ENCODE measurements at places on chromosomes 1 and 21.

- no peak for DNase-seq
These were observed 82.8 kb downstream of the TNFSF18 start for GRCh38 chr1:172967936-172968335.

DNA sequence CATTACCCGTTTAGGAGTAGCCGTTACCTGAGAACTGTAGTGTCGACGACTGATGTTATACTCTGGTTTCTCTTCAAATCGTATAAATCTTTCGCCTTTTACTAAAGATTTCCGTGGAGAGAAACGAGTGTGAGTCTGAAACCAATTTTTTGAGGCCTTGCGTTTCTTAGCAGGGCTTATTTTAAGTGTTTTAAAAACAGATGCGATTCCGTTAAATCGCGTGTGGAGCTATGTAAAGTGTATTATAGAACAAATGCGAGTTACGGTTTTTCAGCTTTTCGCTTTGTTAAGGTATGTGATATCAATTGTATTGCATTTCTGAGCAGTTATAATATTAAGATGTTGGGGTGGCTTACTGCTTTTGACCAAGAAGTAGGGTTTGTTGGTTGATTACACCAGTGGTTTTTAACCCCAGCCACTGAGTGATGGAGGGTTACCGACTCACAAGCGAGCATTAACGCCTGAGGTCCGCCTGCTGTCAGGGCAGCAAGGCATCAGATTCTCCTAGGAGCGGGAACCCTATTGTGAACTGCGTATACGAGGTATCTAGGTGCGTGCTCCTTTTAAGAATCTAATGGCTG, 18.0 kb downstream of the KIAA2013 start:
- peak; percentile 96 for DNase-seq

GRCh38 chr1:61080413-61081143, 1.8 kb upstream of the NFIA start:
- no peak for DNase-seq

GRCh38 chr1:218383681-218384080, 38.5 kb downstream of the TGFB2 start:
- no peak for DNase-seq

- DNase-seq = peak; percentile 49
These were observed 64.3 kb downstream of the PRKAA2 start for GRCh38 chr1:56709269-56709880.

DNA sequence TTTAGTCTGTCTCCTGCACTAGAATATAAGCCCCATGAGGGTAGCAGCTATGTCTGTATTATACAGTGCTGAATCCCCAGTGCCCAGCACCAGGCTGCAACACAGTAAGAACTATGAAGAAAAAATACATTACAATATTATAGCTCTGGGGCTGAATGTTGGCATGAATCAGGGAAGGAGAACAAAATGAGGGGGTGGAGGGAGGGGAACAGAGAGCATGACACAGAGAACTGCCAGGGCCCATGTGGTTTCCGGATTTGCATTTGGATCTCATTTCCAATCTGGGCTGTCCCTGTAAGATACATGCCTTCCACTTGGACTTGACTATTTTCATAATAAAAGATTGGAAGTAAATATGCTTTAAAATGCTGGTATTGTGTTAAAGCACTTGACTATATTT, 35.8 kb downstream of the C1orf198 start:
- DNase-seq = no peak

GRCh38 chr1:104648269-104648691, 898.6 kb downstream of the AMY1C start:
- DNase-seq = peak; percentile 72

- DNase-seq = peak; percentile 80
These were observed 34.3 kb upstream of the PSMG1 start for GRCh38 chr21:39217356-39218081.

DNA sequence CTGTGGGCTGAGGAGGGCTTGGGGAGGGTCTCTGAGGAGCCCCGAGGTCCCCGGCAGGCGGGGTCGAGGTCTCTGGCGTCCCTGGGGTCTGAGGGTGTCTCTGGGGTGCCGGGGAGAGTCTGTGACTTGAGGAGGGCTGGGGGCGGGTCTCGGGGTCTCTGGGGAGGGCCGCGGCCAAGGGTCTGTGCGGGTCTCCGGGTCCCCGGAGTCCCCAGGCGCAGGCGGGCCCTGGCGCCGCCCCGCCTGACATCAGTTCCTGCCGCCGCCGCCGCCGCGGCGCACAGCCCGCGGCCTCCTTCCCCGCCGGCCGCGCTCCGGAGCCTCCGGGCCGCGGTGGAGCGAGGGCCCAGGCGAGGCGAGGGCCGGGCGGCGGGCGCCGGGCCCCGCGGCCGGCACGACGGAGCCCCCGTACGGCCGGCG, at the start of gene PLEKHM2:
Gene PLEKHM2, plus strand, starts transcription at position 279 of the 420 bp plus-strand sequence. CDS start 239 bp downstream, outside the sequence.
- DNase-seq = peak; percentile 22

DNA sequence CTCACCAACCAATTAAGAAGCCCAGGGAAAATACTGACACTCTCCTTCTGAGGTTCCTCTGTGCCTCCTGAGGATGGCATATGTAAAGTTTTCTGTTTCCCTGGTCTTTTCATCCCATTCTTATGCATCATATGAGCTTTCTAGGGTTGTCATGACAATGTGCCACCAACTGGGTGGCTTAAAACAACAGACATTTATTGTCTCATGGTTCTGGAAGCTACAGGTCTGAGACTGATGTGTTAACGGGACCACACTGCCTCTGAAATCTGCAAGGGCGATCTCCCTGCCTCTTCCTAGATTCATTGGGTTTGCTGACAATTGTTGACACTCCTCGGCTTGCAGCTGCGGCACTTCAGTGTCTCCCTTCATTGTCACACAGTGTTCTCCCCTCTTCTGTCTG, 308.4 kb downstream of the RGS7 start:
- DNase-seq = peak; percentile 56

DNA sequence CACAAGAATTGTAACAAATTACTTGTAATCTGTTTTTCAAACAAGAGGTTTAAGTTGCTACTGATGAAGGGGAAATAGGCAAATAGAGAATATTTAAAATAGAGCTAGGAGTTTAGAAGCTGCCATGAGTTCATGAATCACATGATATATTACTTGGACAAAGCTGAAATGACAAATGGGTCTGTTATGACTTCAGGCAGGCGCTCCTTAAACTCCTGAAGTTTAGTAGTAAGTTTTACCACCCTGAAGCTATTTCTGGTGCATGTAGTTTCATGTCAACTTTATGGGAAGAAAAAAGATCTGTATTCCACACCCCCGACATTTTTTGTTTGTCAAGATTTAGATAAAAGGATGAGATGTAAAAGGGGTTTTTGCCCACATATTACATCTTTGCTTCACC, 58.5 kb downstream of the PLA2G4A start:
- no peak for DNase-seq

DNA sequence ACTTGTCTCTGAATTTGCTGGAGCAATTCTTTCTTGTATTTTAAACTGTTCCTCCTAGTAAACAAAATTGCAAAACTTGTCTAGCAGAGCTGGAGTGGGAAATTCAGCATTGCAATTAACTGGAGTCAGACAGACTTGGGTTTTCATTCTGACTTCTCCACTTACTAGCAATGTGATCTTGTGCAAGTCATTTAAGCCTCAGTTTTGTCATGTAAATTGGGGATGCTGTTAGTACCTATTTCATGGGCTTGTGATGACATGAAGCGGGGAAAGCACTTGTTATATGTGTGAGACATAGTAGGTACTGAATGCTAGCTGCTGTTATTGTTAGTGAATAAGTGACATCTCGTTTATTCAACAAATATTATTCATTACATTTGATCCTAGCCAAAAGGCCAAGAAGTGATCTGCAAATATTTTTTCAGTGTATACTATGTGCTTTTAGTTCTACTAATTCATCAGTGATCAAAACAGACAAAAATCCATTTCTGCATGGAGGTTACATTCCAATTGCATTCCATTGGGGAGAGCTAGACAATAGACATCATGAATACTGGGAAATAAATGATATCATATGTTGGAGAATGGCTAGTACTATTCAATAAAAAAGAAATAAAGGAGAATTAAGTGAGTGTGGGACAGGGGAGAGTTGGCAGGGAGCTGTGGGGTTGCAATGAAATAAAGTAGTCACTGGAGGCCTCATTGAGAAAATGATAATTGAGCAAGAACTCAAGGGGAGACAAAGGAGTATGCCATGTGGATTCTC, 47.1 kb downstream of the CACHD1 start:
- DNase-seq = no peak

Measured in NCI-H146 (cell line).